ENCODE measurements at places on chromosomes 5 and 9.
A peak's percentile ranks its signal among the peaks of the same experiment; 100 is the strongest.

GRCh38 chr9:16868701-16869100, 1.8 kb downstream of the BNC2 start:
- DNase-seq, result no peak

GRCh38 chr5:132029609-132030330, 18.3 kb upstream of the ACSL6 start:
- DNase-seq, result no peak

- no peak for DNase-seq
Observed at GRCh38 chr5:81134066-81134465, 99.1 kb upstream of the CKMT2 start.

GRCh38 chr5:151034422-151035379, 14.3 kb downstream of the GPX3 start:
- DNase-seq, result no peak

GRCh38 chr9:78630966-78631365, 334.0 kb downstream of the PSAT1 start:
- DNase-seq, result no peak

- no peak for DNase-seq
Observed at GRCh38 chr5:180026320-180026719, 45.2 kb downstream of the RNF130 start.

GRCh38 chr9:126419475-126419874, 92.8 kb downstream of the MVB12B start:
- DNase-seq, result no peak

DNA sequence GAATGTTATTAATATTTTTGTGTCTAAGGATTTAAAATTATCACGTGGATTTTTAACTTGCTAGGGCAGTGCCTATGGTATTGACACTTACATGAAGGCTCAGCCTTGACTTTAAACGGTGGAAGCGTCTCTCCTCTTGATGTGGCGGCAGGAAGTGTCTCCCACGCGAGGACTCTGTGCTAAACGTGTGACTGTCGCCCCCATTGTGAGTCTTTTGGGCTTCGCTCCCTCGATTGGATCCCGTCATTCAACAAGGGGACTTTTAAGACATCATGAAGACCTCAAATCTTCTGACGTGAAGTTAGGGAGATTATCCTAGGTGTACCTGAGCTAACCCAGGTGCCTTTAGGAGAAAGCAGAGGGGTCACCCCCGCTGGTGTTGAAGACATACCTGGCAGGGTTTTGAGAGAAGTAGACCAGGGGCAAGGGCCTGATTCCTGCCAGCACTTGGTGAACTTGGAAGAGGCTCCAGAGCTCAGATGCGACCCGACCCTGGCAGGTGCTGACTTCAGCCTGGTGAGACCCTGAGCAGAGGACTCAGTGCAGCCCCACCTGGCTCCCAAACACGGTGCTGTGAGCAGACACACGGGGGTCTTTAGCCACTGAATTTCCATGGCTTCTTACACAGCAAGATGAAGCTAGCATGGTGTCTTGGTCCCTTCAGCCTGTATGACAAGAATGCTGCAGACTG, 55.7 kb upstream of the IRX4 start:
- no peak for DNase-seq

GRCh38 chr5:53777864-53778618, 217.6 kb downstream of the NDUFS4 start:
- DNase-seq, result no peak

- no peak for DNase-seq
Observed at GRCh38 chr5:33476992-33477391, 36.2 kb downstream of the TARS1 start.

DNA sequence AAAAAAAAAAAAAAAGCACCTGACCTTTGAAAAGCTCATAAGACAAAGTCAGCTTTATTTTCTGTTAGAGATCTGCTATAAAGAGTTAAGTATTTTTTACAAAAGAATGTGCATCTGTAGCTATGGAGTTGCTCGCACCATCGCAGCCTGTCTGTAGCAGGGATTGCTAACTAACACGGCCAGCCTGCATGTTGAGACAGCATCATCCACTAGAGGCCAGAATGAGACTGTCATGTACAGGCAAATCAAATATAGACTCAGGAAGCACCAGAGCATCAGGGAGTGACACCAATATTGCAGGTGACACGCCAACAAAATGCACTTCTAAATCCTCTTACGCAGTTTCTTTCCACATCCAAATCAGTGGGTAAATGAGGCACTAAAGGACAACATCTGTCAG, 136.3 kb upstream of the RASEF start:
- no peak for DNase-seq

DNA sequence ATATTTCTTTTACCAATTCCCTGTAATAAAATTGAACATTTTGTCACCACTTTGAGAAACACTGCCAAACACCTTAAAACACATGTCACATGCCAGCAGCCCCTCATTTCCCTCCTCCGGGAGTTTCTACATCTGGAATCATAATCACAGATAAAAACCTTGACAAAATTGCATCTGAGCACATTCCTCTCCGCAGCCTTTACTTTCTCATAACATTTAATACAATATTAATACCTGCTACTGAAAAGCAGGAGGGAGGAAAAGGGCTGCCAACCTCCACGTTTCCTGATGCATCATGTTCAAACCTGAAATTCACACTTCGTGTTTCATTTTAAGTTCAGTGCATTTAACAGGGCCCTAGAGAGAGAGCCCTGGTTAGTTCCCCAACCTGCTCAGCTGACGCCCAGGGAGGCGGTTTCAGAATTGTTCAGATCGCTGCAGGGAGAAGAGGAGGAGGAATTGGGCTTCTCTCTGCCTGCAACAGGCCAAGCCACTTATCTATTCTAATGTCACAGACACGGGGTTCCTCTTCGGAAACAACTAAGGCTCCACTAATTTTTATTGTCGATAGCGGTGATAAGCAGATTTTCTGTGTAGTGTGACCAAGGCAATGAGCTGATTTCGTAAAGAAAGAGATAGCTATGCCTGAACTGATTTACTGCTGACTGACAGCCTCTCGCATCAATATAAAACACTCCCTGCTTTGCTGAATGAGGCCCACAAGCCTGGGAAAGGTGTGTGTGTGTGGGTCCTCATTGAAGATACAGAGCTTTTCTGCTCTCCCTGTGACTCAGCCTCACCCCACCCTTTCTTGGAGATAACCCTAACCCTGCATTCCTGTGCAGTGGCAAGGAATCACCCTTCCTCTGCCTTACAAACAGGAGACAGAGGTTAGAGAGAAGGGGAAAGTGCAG, 4.9 kb upstream of the LHX2 start:
- DNase-seq, result no peak

GRCh38 chr9:109383356-109383755, 62.5 kb upstream of the EPB41L4B start:
- no peak for DNase-seq

GRCh38 chr9:37466037-37466709, 923 bp upstream of the ZBTB5 start:
- DNase-seq, result peak; percentile 75

All from lower lobe of right lung (tissue), 2 donors.